ENCODE measurements at places on chromosomes 6 and 20.

DNA sequence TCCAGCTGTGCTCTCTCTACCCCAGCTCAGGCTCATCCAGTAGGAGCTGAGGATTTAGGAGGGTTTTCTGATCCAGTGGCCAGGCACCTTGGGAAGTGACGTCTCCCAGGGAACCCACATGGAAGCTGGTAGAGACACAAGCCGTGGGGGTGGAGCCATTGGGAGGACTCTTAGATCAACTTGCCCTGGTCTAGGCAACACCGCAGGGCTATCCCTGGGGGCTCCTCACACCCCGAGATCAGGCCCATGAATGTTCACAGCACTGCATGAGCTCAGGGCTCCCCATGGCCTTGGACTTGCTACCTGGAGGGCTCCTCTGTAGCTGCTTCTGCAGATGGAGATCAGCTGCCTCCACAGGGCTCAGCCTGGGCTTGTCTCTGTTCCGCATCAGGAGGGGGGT, 112.1 kb downstream of the CDH4 start:
- no peak for DNase-seq

- DNase-seq: no peak
These were observed 898 bp downstream of the XRN2 start for GRCh38 chr20:21303872-21304586.

GRCh38 chr20:20360464-20360863, 7.4 kb upstream of the INSM1 start:
- DNase-seq: no peak

- DNase-seq: peak; percentile 57
These were observed 826 bp upstream of the PYGB start for GRCh38 chr20:25247000-25247517.

- DNase-seq: no peak
These were observed 87.1 kb downstream of the OGFRL1 start for GRCh38 chr6:71375676-71376075.

- DNase-seq: no peak
These were observed 1.7 kb downstream of the DIDO1 start for GRCh38 chr20:62924442-62925075.

GRCh38 chr6:112827793-112828192, 480.7 kb downstream of the RFPL4B start:
- no peak for DNase-seq

- DNase-seq: no peak
These were observed 2.4 kb upstream of the PRPH2 start for GRCh38 chr6:42724825-42725224.

- no peak for DNase-seq
These were observed 638 bp downstream of the MDN1 start for GRCh38 chr6:89818977-89819335.

GRCh38 chr20:47503685-47504084, 2.0 kb downstream of the NCOA3 start:
- DNase-seq: no peak

- DNase-seq: no peak
These were observed 728 bp upstream of the CEP162 start for GRCh38 chr6:84228198-84228543.

DNA sequence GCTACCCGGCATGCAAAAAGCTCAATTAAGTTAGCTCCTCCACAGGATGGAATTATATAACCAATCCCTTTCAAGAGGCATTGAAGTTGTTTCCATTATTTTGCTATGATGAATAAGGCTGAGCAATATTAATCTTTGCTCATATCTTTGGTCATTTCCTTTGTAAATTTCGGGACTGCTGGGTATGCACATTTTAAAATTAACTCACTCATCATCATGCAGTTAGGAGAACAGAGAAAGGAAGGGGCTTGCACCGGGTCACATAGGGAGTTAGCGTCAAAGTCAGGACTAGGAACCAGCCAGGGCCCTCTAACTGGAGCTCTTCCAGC, 430 bp upstream of the FAM110A start:
- DNase-seq: no peak

DNA sequence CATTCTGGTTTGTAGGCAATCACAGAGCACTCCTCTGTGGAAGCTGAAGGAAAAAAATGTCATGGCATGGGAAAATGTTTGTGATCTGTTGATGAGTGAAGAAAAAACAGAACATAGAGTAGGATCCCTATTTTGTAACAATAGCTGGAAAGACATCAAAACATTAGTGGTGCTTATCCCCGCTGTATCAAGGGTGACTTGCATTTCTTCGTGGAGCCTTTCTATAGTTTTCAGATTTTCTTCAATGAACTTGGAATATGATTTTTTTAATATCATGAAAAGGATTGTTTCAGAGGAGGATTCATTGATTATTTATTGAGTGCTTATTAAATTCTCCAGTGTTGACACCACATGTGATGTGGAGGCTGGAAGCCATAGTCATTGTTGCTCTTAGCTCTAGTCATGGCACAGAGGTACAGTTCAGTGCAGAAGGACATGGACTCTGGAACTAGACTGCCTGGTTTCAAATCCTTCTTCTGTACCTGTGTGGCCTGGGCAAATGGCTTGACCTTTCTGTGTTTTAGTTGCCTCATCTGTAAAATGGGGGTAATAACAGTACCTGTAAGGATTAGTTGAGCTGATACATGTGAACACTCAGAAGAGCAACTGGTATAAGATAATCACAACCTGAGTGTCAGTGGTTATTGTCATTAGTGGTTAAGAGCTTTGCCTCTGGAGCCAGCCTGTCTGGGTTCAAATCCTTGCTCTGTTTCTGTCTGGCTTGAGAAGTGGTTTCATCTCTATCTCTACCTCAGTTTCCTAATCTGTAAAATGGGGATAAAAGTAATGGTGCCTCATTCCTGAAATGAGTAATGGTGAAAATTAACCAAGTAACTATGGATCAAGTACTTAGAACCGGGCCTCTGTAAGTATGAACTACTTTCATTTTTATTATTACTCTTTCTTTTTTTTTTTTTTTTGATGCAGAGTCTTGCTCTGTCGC, 14.7 kb upstream of the CDKN1A start:
- DNase-seq: no peak

- no peak for DNase-seq
These were observed 45.0 kb downstream of the RNF144B start for GRCh38 chr6:18432180-18432579.

DNA sequence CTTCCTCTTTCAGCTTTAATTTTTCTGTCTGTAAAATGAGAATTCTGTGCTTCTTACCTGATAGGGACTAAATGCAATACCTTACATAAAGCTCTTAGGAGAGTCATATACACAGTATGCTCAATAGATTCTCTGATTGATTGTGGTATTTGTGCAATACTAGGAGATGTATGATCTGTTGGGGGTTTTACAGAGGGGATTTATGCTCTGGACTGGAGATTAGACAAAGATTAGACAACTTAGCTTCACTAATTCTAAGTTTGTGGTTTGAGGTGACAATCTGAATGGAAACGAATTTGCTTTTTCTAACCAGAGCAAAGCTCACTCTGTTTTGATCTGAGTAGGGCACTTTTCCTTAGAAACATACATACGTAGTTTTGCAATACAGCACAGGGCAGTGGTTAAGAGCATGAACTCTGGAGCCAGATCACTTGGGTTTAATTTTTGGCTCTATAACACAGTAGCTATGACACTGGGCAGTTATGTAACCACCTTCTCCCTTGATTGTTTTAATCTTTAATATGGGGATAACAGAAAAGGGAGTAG, 126.2 kb downstream of the RNF144B start:
- no peak for DNase-seq

- no peak for DNase-seq
These were observed 105.4 kb upstream of the NFATC2 start for GRCh38 chr20:51647674-51648570.

GRCh38 chr6:84967389-84967788, 203.0 kb upstream of the TBX18 start:
- no peak for DNase-seq

DNA sequence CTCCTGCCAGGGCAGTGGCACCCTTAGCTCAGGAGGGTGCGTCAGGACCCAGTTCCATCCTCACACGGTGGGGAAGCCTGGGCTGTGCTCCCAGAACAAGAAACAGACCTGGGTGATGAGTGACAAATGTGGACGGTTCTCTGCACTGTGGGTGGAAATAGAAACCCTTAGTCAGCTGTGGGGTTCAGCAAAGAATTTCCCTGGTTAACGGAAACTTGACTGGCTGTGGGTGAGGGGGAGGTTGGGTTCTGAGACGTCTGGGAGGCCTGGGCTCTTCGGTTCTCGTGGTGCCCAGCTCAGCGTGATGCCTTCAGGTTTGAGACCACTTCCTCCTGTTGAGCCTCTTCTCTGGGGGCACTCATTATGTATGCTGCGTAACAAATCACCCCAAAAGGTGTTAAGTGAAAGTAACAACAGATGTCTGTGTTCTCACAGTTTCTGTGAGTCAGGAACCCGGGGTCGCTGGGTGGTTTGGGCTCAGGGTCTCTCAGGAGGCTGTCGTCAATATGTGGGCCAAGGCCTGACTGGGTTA, 53.1 kb upstream of the FAM83D start:
- DNase-seq: no peak

DNA sequence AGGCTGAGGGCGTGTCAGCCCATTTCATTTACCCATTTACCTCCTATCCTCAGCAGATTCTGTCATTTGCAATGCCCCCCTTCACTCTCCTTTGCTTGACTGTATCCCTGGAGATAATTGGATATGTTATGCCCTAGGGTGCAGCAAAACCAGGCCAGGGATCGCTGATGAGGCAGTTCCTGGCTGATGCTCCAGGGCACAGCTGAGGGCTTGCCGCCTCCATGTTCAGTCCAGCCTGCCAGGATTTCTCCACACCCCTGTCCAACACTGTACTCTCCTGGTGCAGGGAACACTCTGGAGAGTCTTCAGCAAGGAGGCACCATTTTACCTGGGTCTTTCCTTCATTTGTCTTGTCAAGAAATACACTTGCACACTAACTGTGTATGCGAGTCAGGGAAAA, 532.1 kb upstream of the CHD6 start:
- DNase-seq: no peak

DNA sequence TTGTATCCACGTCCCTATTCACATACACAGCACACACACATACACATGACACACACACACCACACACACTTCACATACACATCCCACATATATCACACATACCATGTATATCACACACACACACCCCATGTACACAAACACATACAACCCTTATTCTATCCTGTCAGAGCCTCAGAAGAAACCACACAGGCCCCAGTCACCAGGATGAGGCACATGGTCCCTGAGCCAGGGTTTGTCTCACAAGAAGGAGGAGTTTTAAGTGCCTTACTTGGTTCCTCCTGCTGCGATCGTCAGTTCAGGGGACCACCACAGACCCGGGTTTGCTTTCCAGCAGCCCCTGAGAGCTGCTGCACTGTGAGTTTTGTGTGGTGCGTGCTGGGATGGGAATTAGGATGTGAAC, 23.6 kb downstream of the BFSP1 start:
- DNase-seq: no peak

GRCh38 chr6:166157930-166158617, 9.6 kb downstream of the TBXT start:
- DNase-seq: no peak

- no peak for DNase-seq
These were observed 44.4 kb downstream of the FYN start for GRCh38 chr6:111828809-111829208.

- DNase-seq: no peak
These were observed 303.8 kb upstream of the MAN1A1 start for GRCh38 chr6:119653329-119653728.
